ENCODE measurements at places on chromosomes 4 and X. TPM values are rescaled to one million over a fixed set of nuclear protein-coding genes. Genes with fewer than 3 reads are reported as not detected.

NOX1 gene
- 0.15 TPM for polyA plus RNA-seq

DNA sequence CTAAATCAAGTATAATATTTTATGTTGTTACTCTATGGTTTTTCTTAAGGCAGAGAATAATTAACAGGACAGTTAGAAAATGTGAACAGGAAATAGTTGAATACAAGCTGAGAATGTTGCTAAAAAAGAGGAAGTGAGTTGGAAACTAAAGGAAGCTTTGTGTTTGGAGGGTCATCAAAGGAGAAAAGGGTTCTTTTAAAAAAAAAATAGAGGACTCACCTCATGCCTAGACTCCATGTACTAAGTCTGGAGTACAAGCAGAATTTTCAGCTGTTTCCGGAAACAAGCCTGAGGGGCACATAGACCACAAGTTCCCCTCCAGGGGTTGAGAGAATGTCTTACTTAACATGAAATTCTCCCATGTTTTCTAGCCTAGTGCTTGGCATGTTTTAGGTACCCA, 20.1 kb upstream of the MAP7D3 start:
- DNase-seq, result no peak

XKRX gene
- polyA plus RNA-seq, result 0.30 TPM

DNA sequence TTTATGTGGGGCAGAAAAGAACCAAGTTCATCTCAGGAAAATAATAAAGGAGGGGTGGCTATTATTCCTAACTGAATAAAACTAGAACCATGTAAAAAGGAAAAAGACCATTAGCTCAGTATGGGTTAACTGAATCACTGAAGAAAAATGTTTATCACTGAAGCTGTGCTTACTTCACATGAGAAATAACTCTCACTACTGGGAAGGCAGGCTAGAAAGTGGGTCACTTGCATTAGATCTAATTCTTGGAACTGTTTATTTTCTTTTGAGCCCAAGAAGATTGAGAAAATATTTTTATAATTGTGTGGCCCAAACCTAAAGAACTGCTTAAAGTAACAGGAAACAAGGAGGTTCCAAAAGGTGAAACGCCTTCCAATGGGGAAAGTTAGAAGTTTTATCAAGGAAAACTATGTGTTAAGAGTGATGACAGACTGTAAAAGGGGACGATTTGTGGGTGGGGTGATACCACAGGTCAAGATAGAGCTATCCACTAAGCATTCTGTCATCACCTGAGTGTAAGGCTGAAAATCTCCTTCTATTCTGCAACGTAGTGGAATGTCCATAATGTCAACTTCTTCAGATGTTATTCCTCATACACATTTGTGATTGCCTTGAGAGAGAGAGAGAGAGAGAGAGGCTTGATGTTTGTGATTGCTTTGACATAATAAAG, 1083.5 kb downstream of the PCDH7 start:
- no peak for DNase-seq

- DNase-seq, result no peak
These were observed 103.0 kb downstream of the ADRA2C start for GRCh38 chr4:3869174-3869572.
